Fibroblast of the conjunctiva (primary cell): ENCODE measurements at places on chromosomes 7 and 10.

GRCh38 chr7:148915211-148915610 lies 31.1 kb upstream of the EZH2 start:
- no peak for DNase-seq

GRCh38 chr10:57785546-57785945 lies 482.1 kb downstream of the IPMK start:
- DNase-seq: no peak

GRCh38 chr10:79420974-79421688 lies 24.3 kb downstream of the ZCCHC24 start:
- no peak for DNase-seq

DNA sequence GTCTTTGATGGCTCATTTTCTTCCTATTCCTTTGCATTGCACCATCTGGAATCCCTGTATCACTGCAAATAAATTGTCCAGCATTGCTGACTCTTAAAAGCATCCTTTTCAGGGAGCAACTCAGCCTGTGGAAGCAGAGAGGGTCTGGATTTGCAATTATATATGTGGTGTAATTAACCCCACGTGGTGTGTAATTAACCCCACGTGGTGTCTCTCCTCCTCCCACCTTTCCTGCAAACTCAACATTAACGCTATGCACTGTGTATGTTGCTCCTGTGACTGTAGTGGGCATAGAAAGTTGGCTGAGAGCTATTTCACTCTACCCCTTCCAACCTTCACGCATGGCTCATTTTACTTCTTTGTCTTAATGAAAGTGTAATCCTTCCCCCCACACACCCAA lies 689.0 kb upstream of the COBL start:
- no peak for DNase-seq

DNA sequence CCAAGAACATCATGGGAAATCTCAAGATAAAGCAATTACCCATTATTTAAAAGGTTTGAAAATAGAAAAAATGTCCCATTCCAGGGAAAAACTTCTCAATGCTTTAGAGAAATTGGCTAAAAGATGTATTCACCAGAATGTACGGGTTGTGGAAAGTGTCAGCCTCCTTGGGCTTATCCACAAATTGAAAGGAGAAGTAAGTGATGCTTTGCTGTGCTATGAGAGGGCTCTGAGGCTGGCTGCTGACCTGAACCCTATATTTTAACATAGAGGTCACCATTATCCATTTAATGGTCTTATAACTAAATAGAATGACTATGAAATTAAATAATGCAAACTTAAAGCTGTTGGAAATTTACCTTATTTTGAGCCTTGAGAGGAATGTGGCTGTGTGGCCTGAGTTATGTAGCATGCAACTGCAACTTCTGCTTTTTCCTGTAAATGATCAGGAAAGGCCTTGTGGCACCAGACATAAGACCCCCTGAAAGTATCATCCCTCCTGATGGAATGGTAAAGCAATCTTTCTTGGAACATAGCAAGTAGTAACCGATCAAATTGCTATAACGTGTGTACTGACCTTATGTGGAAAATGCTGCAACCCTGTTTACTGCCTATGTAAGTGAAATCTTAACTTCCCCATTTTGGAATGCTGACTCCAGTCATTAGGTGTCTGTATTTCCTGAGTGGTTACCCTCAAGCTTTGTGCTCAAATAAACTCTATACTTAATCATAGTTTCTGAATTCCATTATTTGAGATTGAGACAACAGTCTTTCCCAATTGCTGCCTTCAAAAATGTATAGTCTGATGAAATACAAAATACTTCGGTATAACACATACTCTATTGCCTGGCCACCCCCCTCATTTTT lies 6.9 kb downstream of the IFIT1B start:
- DNase-seq: no peak

GRCh38 chr10:35006836-35007235 lies 83.3 kb downstream of the CUL2 start:
- DNase-seq: no peak

DNA sequence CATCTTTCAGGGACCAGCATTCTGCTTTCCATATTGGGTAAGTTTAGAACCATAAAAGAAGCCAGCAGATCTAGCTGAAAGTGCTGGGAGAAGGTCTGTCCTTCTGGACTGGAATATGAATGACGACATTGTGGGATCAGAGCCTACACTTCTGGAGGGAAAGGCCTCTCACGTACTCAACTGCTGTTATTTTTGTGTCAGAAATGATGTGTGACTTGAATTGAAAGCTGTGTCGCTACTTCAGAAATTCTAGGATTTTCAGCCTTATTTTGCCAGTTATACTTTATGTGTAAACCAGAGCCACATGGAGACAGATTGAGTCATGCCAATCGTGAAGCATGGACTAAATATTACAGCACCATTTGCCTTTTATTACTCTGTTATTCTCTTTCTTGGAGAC lies 231.0 kb downstream of the KIAA1217 start:
- no peak for DNase-seq

DNA sequence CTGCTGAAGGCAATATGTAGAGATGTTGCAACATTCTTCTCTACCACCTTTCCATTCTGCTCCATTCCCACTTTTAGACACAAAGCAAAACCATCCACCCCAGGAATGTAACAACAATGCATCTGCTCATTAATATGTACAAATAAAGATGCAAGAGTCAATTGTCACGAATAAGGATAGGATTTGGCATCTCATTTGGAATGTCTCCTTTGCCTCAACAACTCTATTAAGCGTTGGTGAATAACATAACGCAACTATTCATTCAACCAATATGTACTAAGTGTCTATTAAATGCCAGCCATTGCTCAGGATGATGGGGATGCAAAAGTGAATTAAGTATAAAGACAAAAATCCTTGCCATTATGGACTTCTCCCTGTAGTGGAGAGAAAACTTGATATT lies 152.1 kb downstream of the JAZF1 start:
- DNase-seq: no peak

DNA sequence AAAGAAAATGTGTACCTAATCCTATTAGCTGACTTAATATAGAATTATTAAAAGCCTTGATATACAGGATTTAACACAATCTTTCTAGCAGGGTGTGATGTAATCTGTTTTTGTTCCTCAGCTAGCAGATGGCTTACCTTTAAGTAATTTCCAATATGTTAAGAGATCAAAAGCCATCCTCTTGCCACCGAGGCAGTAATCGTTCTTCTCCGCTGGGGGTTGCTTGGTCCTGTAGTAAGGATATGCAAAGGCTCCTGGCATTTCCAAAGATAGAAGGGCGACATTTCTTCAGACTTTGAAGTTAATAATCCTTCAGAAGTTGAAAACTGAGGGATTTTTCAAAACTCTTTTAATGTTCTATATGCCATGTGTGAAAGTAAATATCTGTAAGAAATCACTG lies 156.4 kb downstream of the FZD1 start:
- DNase-seq: no peak

GRCh38 chr7:93117327-93117726 lies 452 bp downstream of the SAMD9 start:
- no peak for DNase-seq

DNA sequence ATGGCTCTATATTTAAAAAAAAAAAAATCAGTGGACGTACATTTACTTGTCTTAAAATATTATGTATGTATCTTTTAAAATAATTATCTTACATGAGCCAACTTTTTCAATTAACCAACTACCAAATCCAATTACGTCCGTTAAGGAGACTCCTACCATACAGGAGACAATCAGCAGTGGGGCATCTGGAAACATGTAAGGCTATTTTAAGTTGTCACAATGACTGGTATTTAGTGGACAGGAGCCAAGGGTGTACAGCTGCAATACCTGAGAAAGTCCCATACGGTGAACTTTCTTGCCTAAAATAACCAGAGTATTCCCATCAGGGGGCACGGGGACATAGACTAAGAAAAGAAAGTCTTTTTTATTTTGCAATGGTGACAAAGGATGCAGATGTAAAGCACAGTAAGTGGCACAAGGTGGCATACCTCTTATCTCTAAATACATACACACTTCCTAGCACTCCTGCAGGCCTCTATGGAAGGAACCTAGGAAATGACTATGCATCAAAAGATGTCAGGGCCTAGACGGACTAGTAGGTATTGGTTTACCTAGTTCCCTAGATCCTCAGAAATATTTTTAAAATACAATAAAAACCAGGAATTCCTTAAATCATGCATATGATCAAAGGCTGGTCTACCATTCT lies 16.0 kb upstream of the TLL2 start:
- no peak for DNase-seq

DNA sequence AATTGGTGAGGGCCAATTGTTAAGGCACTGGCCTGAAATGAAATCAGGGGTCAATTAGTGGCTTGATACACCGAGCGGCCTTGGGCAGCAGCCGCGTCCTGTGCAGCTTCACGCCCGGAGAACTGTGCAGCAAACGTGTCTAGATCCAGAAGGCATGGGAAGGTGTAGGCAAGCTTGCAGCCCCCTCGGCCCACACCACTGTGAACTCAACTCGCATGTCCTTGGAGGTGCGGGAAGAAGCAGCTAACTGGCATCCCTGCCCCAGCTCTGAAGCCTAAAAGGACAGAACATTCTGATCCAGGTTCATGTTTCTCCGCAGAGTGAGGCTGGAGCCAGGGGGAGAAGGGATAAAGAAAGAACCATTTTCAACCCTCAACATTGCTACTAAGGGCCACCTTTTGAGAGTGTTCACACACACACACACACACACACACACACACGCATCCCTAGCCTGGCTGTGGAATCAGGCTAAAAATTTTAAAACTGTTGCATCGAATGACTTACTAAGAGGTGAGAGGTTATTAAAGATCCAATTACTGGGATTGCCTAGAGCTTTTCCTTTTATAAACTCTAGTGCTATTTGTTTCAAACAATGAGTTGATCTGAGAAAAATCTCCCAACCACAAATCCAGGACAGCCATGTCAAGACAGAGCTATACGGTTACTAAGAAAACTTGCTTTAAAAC lies 104.0 kb downstream of the PARP12 start:
- DNase-seq: peak; percentile 78

DNA sequence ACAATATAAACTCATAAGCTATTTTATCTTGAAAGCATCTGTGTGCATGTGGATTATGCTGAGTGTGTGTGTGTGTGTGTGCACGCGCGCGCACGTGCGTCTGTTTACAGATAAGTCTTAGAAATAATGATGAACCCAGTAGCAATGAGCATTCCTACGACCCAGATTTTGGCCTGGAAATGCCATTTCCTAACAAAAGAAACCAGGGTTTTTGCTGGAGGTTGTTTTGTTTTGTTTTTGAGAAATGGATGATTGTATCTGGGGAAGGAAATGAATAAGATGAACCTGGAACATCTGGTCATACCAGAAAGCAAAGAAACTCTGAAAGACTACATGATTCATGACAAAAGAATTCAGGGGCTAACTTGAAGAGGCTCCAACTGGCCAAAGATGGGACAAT lies 22.1 kb upstream of the LMOD2 start:
- peak; percentile 43 for DNase-seq

GRCh38 chr10:12476656-12477055 lies 127.3 kb downstream of the CAMK1D start:
- DNase-seq: no peak

GRCh38 chr10:73650537-73651331 lies 5.1 kb downstream of the SYNPO2L start:
- no peak for DNase-seq

- no peak for DNase-seq
Measured at GRCh38 chr7:84447636-84448293, 253.2 kb upstream of the SEMA3A start.

GRCh38 chr7:103987451-103987850 lies 2.0 kb downstream of the RELN start:
- no peak for DNase-seq

- DNase-seq: no peak
Measured at GRCh38 chr7:3112479-3113134, 68.9 kb upstream of the CARD11 start.

GRCh38 chr7:20393616-20394015 lies 62.9 kb downstream of the ITGB8 start:
- DNase-seq: no peak

- no peak for DNase-seq
Measured at GRCh38 chr7:30950197-30950596, 13.6 kb upstream of the GHRHR start.

DNA sequence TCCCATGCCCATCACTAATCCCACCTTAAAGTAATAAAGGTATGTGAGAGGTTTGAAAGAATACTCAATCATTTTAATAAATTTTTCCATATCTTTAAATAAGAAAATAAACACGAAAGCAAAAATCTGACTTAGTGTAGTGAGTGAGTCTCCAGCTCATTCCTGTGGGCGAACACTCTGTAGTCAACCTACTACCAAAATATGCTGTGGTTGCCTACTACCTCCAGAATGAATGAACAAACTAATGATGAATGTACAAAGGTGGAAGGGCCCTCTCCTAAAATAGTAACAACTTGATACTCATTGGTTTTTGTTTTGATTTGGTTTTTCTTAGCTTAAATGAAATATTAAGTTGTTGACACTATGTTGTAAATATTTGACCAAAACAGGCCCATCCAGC lies 195.5 kb upstream of the HPS1 start:
- no peak for DNase-seq

GRCh38 chr7:52656098-52656497 lies 379.3 kb upstream of the POM121L12 start:
- DNase-seq: no peak

DNA sequence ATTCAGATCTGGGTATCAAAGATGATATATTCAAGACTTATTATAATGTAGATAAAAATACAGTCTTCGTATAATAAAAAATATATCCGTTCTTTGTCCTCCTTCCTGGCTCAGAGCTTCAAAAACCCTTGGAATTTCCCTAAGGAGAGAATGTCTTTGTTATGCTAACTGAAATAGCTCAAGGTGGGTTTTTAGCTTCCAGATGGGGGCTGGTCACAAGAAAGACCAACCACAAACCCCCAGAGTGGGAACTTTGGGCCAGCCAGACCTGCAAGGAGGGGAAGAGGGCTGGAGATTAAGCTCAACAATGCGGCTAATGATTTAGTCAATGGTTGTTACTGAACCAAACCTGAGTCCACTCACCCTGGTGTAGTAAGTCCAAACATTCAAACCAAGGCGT lies 196.4 kb downstream of the SDHAF3 start:
- DNase-seq: no peak

- no peak for DNase-seq
Measured at GRCh38 chr10:26524161-26524896, 86.2 kb downstream of the APBB1IP start.

GRCh38 chr10:14508725-14509124 lies 178.0 kb upstream of the FRMD4A start:
- peak; percentile 23 for DNase-seq

DNA sequence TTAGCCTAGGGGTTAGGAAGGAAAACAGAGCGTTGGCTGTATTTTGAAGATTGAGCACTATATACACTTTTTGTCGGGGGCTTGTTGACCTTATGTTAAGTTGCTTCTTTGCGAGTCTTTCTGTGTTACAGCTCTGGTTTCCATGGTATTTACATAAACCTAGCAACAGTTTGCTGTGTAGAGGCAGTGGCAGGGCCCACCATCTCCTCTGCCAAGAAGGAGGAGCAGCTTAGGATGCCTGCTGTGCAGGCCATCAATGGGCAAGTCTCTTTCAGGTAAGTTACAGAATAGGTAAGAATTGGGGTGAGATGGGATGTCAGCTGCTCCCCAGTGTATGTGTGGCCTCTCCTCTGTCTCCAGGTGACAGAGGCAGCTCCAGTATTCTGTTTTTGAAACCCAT lies 485.5 kb downstream of the LRMDA start:
- DNase-seq: no peak

- DNase-seq: no peak
Measured at GRCh38 chr7:36512616-36513015, 123.0 kb downstream of the ANLN start.

- no peak for DNase-seq
Measured at GRCh38 chr10:17734432-17735080, 17.4 kb upstream of the TMEM236 start.

- DNase-seq: no peak
Measured at GRCh38 chr10:8306685-8307364, 252.3 kb downstream of the GATA3 start.

GRCh38 chr7:87059525-87060287 lies at the start of gene ELAPOR2:
Gene ELAPOR2, minus strand, starts transcription at chr7:87059654. Its CDS starts 141 bp downstream, at chr7:87059513.
- DNase-seq: peak; percentile 1
